ENCODE measurements at places on chromosomes 2 and 18.
A peak's percentile ranks its signal among the peaks of the same experiment; 100 is the strongest.

GRCh38 chr2:190637903-190638618 is 10.8 kb upstream of the NAB1 start:
- peak; percentile 6 for DNase-seq
- peaks cover 5% of the 10 kb centered on the region for H3K4me1 ChIP-seq
- H3K36me3 ChIP-seq = no peaks in the 10 kb centered on the region

- DNase-seq = peak; percentile 80
- H3K27me3 ChIP-seq = peaks cover 46% of the 10 kb centered on the region
- H3K27ac ChIP-seq = no peak within 1 kb of the TSS
Observed at GRCh38 chr2:75199428-75200011, at the start of gene TACR1. TSS of gene TACR1 (minus strand) at chr2:75199520. CDS start at chr2:75198934, 586 bp downstream.

DNA sequence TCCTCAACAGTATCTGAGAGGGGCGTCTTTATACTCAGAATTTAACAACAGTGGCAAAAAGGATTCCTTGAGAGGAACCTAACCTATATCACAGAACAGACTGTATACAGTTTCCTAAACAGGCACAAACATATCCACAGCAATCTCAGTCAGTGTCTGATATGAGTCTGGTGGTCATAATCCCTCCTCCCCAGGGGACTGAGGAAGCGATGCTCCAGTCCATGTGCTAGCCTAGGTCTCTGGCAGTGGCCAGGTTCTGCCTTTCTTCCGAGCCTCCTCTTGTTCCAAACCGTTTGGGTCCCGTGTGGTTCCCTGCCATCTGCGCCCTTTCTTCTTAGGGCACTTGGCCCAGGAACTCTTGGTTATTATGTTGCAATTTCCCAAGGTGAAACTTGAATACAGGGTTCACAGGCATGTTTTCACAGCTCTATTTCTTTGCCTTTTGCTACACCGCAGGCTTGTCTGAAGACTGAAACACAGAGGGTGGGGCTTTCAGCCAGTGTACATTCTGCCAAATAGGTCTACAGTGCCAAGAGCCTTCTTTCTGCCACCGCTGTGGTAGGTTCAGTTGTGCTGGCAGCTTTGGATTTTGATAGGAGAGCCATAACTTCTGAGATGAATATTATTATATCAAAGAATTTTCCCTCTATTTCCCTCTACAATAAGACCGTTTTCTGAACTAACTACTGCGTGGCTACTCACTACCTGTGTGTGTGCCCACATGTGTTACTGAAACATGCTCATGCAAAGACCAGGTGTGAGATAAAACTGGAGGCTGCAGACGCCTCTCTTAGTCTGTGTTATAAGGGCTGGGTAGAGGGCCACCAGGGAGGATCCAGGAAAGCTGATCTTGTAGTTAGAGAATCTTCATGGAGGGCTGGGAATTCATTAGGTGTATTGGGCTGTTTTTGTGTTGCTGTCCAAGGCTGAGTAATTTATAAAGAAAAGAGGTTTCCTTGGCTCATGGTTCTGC is 75.0 kb upstream of the HAAO start:
- H3K4me1 ChIP-seq = no peaks in the 10 kb centered on the region
- H3K27ac ChIP-seq = no peak overlapping the region
- H3K4me3 ChIP-seq = no peak overlapping the region
- DNase-seq = no peak
- no peaks in the 10 kb centered on the region for H3K27me3 ChIP-seq

- no peaks in the 10 kb centered on the region for H3K36me3 ChIP-seq
- peak; percentile 78 for DNase-seq
- no peaks in the 10 kb centered on the region for H3K27me3 ChIP-seq
- peaks cover 2% of the 10 kb centered on the region for H3K4me1 ChIP-seq
- H3K27ac ChIP-seq = no peak overlapping the region
Observed at GRCh38 chr2:33238111-33238510, 238.3 kb upstream of the RASGRP3 start.

DNA sequence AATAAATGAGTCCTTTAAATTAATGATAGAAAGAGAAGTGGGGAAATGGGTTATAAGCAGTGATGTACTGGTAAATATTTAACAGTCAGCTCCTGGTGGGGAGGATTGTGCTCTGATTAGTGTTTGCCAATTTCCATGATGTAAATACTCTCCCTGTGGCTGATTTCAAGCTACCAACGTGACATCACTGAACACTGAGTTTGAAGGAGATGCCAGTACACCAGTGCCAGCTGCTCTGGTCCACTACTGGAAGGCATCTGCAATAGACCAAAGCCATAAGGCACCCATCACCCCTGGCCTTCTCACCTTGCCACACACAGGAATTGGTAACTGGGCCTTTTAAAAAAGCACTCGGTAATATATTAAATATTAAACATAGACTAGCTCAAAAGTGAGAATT is 77.7 kb downstream of the TGOLN2 start:
- no peaks in the 10 kb centered on the region for H3K36me3 ChIP-seq
- H3K27me3 ChIP-seq = no peaks in the 10 kb centered on the region
- no peak overlapping the region for H3K4me3 ChIP-seq
- peaks cover 26% of the 10 kb centered on the region for H3K4me1 ChIP-seq
- peak; percentile 42 for DNase-seq

Measured in mesenchymal stem cell (in vitro differentiated cells and primary cell).